ENCODE measurements at places on chromosomes 7 and 10. TPM values are rescaled to one million over a fixed set of nuclear protein-coding genes. Genes with fewer than 3 reads are reported as not detected.

TAS2R5 gene
- total RNA-seq, result 1.00 TPM

NPFFR1 gene
- total RNA-seq, result not detected

BTRC gene
- total RNA-seq, result 7.5 TPM

OR2A1 gene
- not detected for total RNA-seq

CRYGN gene
- total RNA-seq, result 0.25 TPM

ALOX5 gene
- total RNA-seq, result not detected

UPK3B gene
- total RNA-seq, result not detected

ASCC1 gene
- total RNA-seq, result 23.6 TPM

OR6V1 gene
- total RNA-seq, result not detected

PLCE1 gene
- 2.2 TPM for total RNA-seq

FAM180A gene
- total RNA-seq, result 24.9 TPM

HTR7 gene
- 1.1 TPM for total RNA-seq

NPM3 gene
- 156 TPM for total RNA-seq

SLC18A2 gene
- total RNA-seq, result not detected

TAF3 gene
- total RNA-seq, result 2.0 TPM

CACNA2D1 gene
- 61.6 TPM for total RNA-seq

MMD2 gene
- not detected for total RNA-seq

CYP3A7 gene
- 0.55 TPM for total RNA-seq

ENTPD1 gene
- total RNA-seq, result under 0.01 TPM

INSYN2A gene
- total RNA-seq, result 0.11 TPM

FOXI2 gene
- total RNA-seq, result not detected

CHAT gene
- total RNA-seq, result not detected

SEC23IP gene
- 24.5 TPM for total RNA-seq

TRIM73 gene
- total RNA-seq, result 0.55 TPM

SFRP5 gene
- total RNA-seq, result not detected

GATA3 gene
- not detected for total RNA-seq

CFTR gene
- under 0.01 TPM for total RNA-seq

TCF7L2 gene
- total RNA-seq, result 2.8 TPM

Data from uterine smooth muscle cell (primary cell).